Aorta (tissue), 5 donors: ENCODE measurements at places on chromosomes 13 and 19. TPM values are rescaled to one million over a fixed set of nuclear protein-coding genes. Genes with fewer than 3 reads are reported as not detected.

Gene ZNF175
- 16.6 TPM for total RNA-seq

- H3K27ac ChIP-seq, result no peak overlapping the region
- H3K4me3 ChIP-seq, result no peak overlapping the region
- H3K4me1 ChIP-seq, result no peaks in the 10 kb centered on the region
- no peak for DNase-seq
- no peaks in the 10 kb centered on the region for H3K36me3 ChIP-seq
Observed at GRCh38 chr13:27791146-27791900, 960 bp upstream of the GSX1 start.

GRCh38 chr19:31596751-31597150 is 247.5 kb upstream of the TSHZ3 start:
- H3K36me3 ChIP-seq, result no peaks in the 10 kb centered on the region
- no peak overlapping the region for H3K27ac ChIP-seq
- H3K27me3 ChIP-seq, result no peaks in the 10 kb centered on the region

DNA sequence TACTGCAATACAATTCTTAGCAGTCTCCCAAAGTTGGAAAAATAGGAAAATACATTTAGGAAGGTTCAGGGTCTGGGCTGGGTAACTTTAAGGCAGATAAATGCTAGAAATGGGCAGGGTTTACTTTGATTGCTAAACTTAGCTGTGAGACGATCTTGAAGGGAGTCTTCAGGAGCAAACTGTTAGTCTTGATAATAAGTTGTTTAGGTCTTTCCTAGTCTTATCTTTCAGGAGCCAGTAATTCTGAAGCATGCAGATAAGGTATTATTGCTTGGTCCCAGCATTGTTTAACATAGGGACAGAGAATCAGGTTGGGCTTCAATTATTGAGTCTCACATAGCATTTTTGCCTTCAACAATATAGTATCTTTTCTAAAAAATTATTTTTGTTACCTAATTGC is 262.4 kb upstream of the MIR17HG start:
- no peak overlapping the region for H3K27ac ChIP-seq
- no peaks in the 10 kb centered on the region for H3K27me3 ChIP-seq
- no peaks in the 10 kb centered on the region for H3K36me3 ChIP-seq
- H3K4me3 ChIP-seq, result no peak overlapping the region
